ENCODE measurements at places on chromosomes 4 and X.

DNA sequence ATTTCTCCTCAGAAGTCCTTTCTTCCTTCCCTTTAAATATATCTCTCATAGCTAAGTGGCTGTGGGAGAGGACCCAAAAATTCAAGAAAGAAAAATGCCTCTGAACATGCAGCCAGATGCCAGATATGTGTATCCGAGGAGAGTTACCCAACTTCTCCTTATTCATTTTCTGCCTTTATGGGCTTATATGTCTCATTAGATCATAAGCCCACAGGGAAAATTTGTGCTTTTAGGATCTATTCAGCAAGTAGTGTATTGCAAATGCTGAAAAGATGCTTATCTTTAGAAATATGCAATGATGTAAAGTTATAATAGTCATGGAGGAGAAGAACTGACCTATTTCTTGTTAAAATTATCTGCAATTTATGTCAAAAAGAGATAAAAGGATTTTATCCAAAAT lies 371.8 kb upstream of the NOCT start:
- no peak for DNase-seq

GRCh38 chrX:9526965-9527364 lies 62.1 kb downstream of the TBL1X start:
- DNase-seq: no peak

GRCh38 chr4:186617921-186618320 lies 62.6 kb upstream of the MTNR1A start:
- DNase-seq: no peak

GRCh38 chr4:94641702-94642560 lies 115.8 kb upstream of the BMPR1B start:
- peak; percentile 30 for DNase-seq

GRCh38 chr4:29046781-29047180 lies 1673.4 kb upstream of the PCDH7 start:
- DNase-seq: no peak

DNA sequence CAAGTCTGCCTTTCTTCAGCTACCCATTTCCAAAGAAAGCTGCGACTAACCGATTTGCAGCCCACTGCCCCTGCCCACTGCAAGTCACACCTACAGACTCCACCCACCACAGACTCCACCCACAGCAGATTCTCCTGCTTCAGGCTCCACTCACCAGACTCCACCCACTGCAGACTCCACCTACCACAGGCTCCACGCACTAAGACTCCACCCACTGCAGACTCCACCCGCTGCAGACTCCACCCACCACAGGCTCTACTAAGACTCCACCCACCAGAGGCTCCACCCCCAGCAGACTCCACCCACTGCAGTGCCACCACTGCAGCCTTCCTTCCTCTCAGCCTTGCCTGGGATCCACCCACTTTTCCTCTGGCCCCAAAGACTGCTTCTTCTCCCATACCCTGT lies 41.3 kb downstream of the ABLIM2 start:
- DNase-seq: no peak

DNA sequence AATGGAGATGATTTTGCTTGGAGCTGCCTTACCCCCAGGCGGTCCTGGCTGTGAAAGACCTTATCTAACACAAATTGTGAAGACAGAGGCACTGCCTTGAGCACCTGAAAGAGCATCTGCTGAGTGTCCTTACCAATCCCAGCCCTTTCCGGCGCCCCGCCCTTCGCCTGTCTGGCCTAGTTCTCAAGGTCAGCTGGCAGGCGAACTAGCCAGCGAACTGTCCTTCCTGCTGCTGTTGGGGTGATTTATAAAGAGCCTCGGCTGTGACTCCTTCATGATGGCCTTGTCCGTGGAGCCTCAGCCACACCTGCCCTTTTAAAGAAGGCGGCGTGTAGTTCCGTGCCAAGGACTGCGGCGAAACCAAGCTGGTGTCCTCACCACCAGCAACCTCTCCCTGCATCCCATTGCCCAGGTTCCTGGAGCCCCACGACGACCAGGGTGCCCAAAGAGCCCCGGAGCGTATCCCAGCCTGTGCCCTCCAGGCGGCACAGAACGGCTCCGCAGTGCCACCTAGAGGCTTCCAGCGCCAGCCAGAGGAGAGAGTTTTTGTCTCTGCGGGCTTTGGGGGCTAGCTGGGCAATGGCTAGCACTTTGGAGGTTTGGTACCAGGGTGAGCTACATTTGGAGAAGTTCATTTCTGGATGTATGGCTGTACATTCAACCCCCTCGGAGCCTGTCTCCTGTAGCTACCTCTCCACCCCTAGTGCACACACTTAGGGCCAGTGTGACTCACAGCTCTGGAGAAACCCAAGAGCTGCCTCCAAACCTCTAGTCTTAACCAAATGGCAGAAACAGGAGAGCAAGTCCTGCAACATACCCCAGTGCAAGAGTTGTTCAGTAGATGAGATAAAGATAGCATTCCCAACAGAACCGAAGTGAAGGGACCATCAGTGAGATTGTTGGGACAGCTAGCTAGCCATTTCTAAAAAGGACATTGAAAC lies 36.8 kb upstream of the VMA21 start:
- DNase-seq: no peak

GRCh38 chr4:26356081-26356501 lies 35.3 kb downstream of the RBPJ start:
- DNase-seq: no peak

DNA sequence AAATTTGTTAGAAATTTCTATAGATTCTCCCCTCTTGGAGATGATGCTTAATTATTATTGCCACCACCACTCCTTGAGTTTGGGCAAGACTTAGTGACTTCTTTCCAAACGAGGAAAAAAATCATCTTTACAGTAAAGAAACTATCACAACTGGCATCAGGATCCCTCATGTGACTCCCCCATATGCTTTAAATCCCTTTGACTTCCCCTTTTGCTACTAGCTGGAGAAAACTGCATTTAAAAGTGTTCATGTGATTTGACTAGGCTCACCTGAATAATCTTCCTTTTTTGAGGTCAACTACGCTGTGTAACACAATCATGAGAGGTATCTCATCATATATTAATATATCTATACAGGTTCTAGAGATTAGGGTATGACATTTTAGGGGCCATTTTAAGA lies 30.3 kb upstream of the ENOX2 start:
- DNase-seq: no peak

- DNase-seq: no peak
Measured at GRCh38 chrX:17032351-17032750, 85.9 kb downstream of the REPS2 start.

- DNase-seq: no peak
Measured at GRCh38 chrX:138740341-138740740, 28.8 kb upstream of the FGF13 start.

GRCh38 chrX:148229801-148230303 lies 248.7 kb downstream of the FMR1NB start:
- DNase-seq: no peak

DNA sequence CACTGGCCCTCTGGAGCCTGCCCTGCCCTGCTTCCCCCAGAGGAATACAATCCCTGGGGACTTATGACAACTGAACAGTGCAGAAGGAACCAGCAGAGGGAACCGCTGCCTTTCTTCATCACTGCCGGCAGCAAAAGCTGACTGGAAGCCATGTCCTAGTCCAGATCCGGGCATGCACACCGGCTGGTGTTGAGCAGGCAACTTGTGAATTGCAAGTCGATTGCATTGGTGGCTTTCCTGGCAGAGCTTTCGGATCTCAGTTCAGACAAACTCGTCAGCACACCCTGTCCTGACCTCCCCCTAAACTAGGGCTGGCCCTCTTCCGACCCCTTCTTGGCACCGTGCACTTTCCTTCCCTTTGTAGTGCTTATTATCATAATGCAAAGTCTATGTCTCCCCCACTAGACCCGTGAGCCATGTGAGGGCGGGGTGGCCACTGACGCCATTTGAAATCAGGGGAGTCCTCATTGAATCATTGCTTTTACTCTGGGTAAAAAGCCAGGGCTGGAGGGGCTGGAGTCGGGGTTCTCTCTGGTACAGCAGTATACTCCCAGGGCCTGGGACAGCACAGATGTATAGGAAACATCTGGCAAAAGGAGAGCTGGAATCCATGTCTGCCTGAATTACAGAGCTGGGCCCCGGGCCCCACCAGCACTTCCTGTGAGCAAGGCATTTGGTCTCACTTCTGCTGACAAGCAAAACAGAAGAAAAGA lies 1.8 kb downstream of the ARHGAP4 start:
- DNase-seq: no peak

- DNase-seq: no peak
Measured at GRCh38 chr4:123606946-123607542, 210.4 kb downstream of the SPRY1 start.

DNA sequence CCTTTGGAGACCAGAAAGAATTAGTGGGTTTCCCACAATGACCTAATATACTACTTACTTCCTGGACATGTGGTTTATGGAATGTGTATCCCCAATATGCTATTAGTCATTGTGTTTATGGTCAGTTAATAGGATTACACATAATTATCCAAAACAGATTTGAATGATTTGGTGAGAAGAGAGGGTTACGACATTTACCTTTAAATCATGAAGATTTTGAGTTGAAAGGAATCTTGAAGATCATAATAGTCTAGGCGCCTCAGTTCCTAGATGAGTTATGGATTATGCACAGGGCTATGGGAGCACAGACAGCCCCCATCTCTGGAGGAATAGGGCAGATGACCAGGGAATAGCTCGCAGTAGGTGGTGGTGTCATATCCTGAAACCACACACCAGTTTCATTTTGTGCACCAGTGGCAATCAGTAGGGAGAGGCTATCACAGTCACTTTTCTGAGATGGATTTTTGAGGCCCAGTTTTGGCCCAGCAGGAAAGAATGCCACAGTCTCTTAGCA lies 61.3 kb downstream of the SEPTIN11 start:
- no peak for DNase-seq

DNA sequence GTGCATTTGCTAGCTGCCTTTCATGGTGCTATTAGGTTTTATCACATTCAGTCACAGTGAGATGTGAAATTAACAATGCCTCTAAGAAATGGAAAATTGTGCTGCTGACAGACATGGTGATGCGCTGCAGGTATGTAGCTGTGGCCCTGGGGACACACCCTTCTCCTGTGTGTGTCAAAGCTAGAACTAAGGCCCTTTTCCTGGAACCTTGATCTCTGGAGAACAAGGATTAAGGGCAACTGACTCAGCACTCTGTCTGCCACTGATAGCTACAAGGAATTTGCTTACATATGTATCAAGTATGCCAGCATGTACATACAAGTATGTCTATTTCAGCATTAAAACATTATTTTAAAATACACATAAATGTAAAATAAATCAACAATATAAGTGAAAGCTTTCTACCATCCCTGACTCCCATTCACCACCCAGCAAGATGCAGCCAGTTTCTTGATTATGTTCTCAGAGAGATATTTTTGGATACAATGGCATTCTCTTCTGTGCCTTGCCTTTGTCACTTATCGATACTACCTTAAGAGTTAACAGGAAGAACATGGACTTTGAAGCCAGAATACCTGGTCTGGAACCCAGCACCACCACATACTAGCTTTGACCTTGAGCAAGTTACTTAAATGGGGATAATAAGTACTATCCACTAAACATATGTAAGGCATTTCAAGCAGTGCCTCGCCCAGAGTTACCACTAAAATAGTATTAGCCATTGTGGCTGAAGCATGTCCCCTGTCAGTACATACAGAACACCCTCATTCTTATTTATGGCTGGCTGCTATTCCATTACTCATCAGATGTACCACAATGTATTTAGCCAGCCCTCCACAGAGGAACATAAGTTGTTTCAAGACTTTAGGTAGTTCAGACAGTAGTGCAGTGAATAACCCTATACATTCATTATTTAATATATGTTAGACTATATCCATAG lies 68.5 kb downstream of the NPNT start:
- DNase-seq: no peak

- no peak for DNase-seq
Measured at GRCh38 chr4:107692202-107692601, 27.8 kb downstream of the PAPSS1 start.

GRCh38 chr4:74724979-74725378 lies 69.3 kb downstream of the BTC start:
- DNase-seq: no peak

DNA sequence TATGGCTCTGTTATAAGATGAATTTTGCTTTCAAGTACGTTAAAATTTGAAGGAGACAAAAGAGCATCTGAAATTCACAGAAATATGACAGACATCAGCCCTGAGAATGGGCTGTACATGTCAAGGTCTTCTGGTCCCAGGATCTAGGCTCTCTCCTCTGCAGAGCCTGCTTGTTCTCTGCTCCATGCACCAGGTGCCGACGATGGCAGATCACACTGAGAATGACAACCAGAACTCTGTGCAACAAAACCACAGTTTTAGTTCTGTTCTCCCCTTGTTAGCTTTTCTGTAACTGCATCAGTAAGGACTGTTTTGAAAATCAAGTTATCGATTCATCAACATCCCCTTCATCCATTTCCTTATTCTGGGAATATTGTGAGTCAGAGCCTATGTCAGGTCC lies 30.9 kb upstream of the LGI2 start:
- no peak for DNase-seq

DNA sequence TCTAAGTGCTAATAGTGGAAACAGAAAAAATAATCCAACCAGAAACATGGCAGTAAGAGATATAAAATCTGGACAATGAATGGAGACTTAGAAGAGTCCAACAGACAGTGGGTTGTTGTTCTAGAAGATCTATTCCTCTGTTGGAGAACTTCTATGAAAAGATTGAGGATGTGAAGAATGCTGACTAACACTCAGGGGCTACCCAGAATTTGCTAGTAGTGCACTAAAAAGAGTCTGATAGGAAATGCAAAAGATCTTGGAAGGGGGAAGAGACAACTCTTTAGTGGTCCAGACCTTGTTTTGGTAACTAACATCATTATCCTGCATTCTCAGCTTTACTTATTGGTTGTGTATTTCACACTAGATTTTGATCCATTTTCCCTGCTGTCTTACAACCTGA lies 77.9 kb downstream of the SMARCA1 start:
- no peak for DNase-seq

DNA sequence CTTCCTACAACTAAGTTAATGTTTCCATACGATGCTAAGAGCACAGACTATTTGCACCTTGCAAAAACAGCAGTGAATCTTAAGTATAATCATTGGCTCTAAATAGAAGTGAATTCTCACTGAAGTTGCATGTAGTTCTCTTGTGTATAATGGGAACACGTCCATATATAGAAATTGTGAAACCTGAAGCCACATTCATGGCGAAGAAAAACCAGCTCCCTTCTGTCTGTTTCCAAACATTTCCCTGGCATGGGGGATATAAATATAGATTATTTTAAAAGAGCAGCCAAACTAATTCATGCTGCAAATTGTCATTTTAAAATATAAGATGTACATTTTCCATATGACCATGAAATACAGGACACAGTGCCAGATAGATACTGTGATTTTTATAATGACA lies 71.1 kb downstream of the TRAM1L1 start:
- DNase-seq: no peak

GRCh38 chrX:24619647-24620046 lies 27.5 kb downstream of the PCYT1B start:
- DNase-seq: peak; percentile 48

DNA sequence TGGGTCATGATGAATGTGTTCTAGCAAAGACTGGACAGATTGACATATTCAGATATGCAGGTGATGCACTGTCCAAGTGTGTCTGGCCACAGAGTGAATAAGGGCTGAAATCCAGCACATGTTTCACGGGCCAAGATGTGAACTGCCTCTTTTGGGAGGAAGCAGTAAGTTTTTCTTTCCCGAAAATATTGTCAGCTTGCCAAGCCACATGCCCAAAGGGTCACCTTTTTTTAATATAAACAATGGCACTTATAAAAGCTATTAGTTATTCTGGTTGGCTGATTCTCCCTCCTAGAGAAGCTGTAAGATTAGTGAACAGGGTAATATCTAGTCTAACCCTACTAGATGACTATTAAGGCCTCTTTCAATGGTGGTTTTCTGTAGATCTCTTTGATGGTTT lies 1.5 kb upstream of the EDNRA start:
- DNase-seq: no peak
